ENCODE measurements at places on chromosomes 16 and 17.
A peak's percentile ranks its signal among the peaks of the same experiment; 100 is the strongest.

- DNase-seq, result no peak
These were observed 46.7 kb upstream of the PVALEF start for GRCh38 chr17:81118308-81119221.

- DNase-seq, result no peak
These were observed 51.3 kb upstream of the ADORA2B start for GRCh38 chr17:15893658-15894024.

GRCh38 chr16:11094857-11095565 is 150.6 kb downstream of the CLEC16A start:
- DNase-seq, result no peak

GRCh38 chr17:40311575-40311974 is 2.6 kb downstream of the RARA start:
- no peak for DNase-seq

- no peak for DNase-seq
These were observed 3.5 kb downstream of the WDR81 start for GRCh38 chr17:1727876-1728630.

DNA sequence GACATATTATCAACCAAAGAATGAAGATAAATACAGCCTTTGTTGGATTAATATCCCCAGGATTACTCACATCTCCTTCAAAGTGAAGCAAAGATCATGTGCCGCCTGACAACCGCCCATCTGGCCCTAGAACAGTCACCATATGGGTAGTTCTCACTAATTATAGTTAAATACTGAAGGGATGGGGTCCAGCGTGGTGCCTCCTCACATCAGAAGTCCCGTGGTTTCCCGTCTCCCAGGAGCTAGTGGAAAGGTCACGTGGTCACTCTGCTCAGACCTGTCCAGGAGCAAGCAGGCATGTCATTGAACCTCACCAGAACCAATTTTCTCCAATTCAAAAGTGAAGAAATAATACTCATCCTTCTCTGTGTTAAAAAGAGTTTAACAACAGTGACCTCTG is 434.5 kb downstream of the SHISA9 start:
- no peak for DNase-seq

DNA sequence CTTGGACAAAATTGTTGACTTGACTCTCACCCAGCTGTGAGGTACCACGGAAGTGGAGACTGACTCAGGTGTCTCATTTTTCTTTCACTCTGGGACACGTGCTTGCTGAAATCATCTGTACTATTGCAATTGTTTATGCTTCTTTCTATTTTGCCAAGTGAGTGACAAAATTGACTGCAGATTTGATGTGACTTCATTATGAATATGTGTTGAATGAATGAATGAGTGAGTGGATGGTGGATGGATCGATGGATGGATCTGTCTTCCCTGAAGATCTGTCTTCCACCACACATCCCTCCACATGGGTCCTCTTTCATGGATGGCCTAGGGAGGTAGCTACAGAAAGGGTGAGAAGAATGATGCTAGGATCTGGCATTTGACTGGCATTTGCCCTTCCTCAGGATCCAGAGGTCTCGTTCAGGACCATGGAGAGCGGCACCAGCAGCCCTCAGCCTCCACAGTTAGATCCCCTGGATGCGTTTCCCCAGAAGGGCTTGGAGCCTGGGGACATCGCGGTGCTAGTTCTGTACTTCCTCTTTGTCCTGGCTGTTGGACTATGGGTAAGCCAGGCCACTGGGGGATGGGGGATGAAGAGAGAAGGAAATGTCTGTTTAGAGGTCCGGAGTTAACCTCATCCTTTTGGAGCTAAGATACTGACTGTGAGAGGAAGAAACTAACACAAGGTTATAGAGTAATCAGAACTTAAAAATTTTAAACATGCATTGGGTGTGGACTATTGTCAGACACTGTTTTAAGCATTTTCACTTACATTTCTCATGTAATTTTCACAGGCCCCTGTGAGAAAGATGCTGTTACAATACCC is 12.7 kb downstream of the SLC5A11 start:
- DNase-seq, result peak; percentile 40

- DNase-seq, result no peak
These were observed 14.4 kb downstream of the WSCD1 start for GRCh38 chr17:6084311-6085161.

DNA sequence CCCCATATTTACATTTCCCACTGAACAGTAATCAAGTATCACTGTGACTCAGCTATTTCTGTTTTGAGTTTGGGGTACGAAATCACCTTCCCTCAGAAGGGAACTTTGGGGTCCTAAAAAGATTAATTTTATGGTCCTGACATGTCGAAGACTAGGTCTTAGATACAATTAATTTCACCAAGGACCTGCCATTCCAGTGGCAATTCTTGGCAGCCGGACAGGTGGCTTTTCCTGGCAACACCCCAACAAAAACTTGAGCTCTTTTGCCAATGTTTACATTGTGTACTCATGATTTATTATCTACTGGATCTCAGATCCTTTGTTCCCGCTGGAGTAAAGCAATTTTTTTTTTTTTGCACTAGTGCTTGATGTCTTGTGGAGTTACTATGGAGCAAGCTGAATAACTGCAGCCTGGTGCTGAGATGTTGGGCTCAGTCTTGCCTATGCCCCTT is 14.4 kb downstream of the SLFN5 start:
- no peak for DNase-seq

GRCh38 chr16:88535191-88535856 is 34.9 kb upstream of the ZC3H18 start:
- DNase-seq, result no peak

DNA sequence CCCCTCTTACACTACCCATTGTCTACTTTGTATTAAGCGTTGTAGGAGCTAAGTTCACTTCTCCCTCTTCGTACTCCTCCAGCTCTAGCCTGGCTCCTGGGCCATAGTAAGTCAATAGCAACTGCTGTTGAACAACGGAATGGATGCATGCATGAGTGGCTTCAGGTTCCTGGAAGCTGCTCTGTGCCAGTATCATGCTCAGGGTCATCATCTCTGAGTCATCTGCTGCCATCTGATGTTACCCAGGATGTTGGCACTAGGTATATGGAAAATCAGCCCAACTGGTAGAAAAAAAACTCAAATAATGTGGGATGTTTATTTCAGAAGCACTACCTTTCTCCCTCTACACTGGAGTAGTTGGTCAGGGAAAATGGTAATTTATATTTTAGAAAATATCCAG is 536.8 kb downstream of the NPIPA7 start:
- no peak for DNase-seq

Data from activated CD4-positive, CD25-positive, alpha-beta regulatory T cell treated with anti-CD3 and anti-CD28 coated beads, Interleukin-2, amount 50 U/mL, for 72 hours (primary cell).